ENCODE measurements at places on chromosomes 3 and 15.

- DNase-seq: no peak
These were observed 224.0 kb downstream of the TBC1D5 start for GRCh38 chr3:17518189-17519059.

- no peak for DNase-seq
These were observed 298.2 kb downstream of the UBE2E2 start for GRCh38 chr3:23501201-23501802.

GRCh38 chr3:167941234-167941995, 154.3 kb downstream of the GOLIM4 start:
- peak; percentile 78 for DNase-seq

- DNase-seq: no peak
These were observed 161.7 kb downstream of the BBX start for GRCh38 chr3:107684431-107684925.

- no peak for DNase-seq
These were observed 6.7 kb downstream of the VPS13C start for GRCh38 chr15:62053439-62054085.

Measured in fibroblast of skin of left biceps (primary cell).